ENCODE measurements at places on chromosomes 16 and 17. TPM values are rescaled to one million over a fixed set of nuclear protein-coding genes. Genes with fewer than 3 reads are reported as not detected.

MYO15B gene
- 68.5 TPM for polyA plus RNA-seq

- no peak for DNase-seq
- H3K4me1 ChIP-seq, result peaks cover 12% of the 10 kb centered on the region
- peaks cover 66% of the 10 kb centered on the region for H3K36me3 ChIP-seq
- peak overlapping the region; percentile 71 for H3K27ac ChIP-seq
Measured at GRCh38 chr16:50329446-50330189, 39.2 kb downstream of the BRD7 start.

CES5A gene
- polyA plus RNA-seq, result not detected

PIK3R5 gene
- polyA plus RNA-seq, result 0.90 TPM

- H3K27me3 ChIP-seq, result no peaks in the 10 kb centered on the region
- H3K4me3 ChIP-seq, result no peak overlapping the region
- H3K36me3 ChIP-seq, result no peaks in the 10 kb centered on the region
- no peaks in the 10 kb centered on the region for H3K4me1 ChIP-seq
Measured at GRCh38 chr17:10177131-10177912, 21.1 kb downstream of the GAS7 start.

SPATA22 gene
- 1.1 TPM for polyA plus RNA-seq

- peaks cover 58% of the 10 kb centered on the region for H3K36me3 ChIP-seq
- no peaks in the 10 kb centered on the region for H3K4me1 ChIP-seq
- DNase-seq, result no peak
- H3K27me3 ChIP-seq, result no peaks in the 10 kb centered on the region
- no peak overlapping the region for H3K4me3 ChIP-seq
Measured at GRCh38 chr16:56475201-56475600, 23.8 kb downstream of the OGFOD1 start.

- no peaks in the 10 kb centered on the region for H3K27me3 ChIP-seq
- DNase-seq, result no peak
- H3K4me1 ChIP-seq, result peaks cover 29% of the 10 kb centered on the region
- H3K27ac ChIP-seq, result peak overlapping the region; percentile 93
- peaks cover 8% of the 10 kb centered on the region for H3K36me3 ChIP-seq
Measured at GRCh38 chr17:48551596-48552465, 6.9 kb upstream of the HOXB2 start.

DNA sequence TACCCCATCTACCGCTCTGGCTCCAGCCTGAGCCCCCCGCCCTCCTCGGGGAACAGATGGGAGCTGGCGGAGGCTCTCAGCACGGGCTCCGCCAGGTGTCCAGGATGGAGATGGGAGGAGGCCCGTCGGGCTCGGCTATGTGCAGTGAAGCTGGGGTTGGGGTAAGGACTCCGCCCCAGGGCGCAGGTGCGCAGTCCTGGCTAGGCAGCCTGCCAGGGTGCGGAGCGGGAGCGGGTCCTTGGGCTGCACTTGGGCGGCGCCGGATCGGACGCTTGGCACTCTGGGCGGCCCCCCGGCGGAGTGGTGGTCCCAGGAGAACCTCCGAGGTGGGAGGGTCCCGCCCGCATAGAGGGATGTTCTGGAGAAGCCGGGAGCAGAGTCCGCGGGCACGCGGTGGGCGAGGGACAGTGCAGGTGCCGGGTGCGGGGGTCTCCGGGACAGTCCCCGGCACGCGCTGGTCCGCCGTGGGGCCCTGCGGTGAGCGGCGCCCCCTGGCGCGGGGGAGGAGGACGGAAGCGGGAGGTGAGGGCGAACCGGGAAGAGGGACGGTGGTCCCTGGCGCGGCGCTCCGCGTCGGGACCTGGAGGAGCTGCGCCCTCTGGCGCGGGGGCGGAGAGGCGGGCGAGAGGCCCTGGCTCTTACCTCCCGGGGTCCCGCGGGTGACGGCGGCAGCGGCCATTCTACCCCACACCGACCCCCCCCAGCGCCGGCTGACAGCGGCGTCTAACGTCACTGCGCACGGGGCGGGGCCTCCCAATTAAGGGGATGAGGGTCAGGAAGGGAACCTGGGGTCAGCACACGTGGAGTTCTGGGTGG, at the start of gene CAMTA2:
Gene CAMTA2, minus strand, starts transcription at position 725 of the 816 bp plus-strand sequence. CDS start 1,453 bp downstream, outside the sequence.
- peak within 1 kb of the TSS; percentile 97 for H3K27ac ChIP-seq
- H3K27me3 ChIP-seq, result no peaks in the 10 kb centered on the region
- peak; percentile 94 for DNase-seq
- H3K4me3 ChIP-seq, result peak within 1 kb of the TSS; percentile 82

- H3K4me3 ChIP-seq, result no peak overlapping the region
- H3K27ac ChIP-seq, result no peak overlapping the region
- peaks cover 37% of the 10 kb centered on the region for H3K27me3 ChIP-seq
Measured at GRCh38 chr17:35799942-35800341, 4.5 kb upstream of the MMP28 start.

DNA sequence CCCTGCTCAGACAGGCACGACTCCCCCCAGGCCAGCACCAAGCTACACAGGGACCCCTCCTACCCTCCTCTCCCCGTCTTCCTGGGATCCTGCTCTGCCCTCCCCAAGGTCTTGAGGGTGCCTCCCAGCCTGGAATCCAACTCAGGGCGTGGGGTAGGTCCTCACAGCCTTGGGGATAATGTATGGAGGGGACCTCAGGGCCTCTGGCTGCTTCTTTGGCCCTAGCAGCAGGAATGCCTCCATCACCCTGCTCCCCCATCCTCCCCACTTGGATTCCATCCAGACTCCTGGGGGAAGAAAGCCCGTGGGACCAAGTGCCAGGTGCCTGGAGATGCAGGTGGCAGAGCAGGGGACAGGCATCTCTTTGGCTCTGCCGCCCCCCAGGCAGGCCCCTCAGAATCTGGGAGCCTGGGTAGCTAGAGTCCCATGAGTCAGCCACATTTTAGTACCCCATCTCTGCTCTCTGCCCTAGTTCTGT, 10.7 kb upstream of the STAC2 start:
- H3K27me3 ChIP-seq, result no peaks in the 10 kb centered on the region
- H3K4me1 ChIP-seq, result peaks cover 22% of the 10 kb centered on the region
- no peak overlapping the region for H3K27ac ChIP-seq
- no peak for DNase-seq
- no peaks in the 10 kb centered on the region for H3K36me3 ChIP-seq
- H3K4me3 ChIP-seq, result no peak overlapping the region

CD300A gene
- polyA plus RNA-seq, result 1.8 TPM

HSD17B2 gene
- polyA plus RNA-seq, result 11.3 TPM

GOSR2 gene
- 15.3 TPM for polyA plus RNA-seq

TEKT1 gene
- not detected for polyA plus RNA-seq

GRCh38 chr16:85879975-85880831, 18.8 kb upstream of the IRF8 start:
- H3K4me3 ChIP-seq, result no peak overlapping the region
- no peak for DNase-seq
- H3K27me3 ChIP-seq, result peaks cover 7% of the 10 kb centered on the region
- no peak overlapping the region for H3K27ac ChIP-seq
- no peaks in the 10 kb centered on the region for H3K36me3 ChIP-seq
- H3K4me1 ChIP-seq, result no peaks in the 10 kb centered on the region

DNA sequence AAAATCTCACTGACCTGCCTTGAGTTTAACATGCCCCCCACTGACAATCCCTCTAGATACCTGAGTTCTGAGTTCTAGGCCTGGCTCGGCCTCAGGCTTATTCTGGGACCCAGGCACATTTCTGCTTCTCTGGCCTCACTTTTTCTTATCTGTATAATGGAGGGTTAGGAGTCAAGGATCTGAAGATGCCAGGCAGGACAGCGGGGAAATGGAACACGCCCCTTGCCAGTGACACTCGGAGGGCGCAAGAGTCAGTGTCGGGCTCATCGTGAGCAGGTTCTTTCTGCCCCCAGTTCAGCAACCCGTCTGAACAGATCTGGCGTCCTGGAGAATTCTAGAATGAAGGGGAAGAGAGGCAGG, 567 bp upstream of the MT3 start:
- peak overlapping the region; percentile 40 for H3K4me3 ChIP-seq
- peaks cover 60% of the 10 kb centered on the region for H3K27me3 ChIP-seq
- H3K27ac ChIP-seq, result no peak overlapping the region
- H3K36me3 ChIP-seq, result no peaks in the 10 kb centered on the region
- DNase-seq, result no peak

DNA sequence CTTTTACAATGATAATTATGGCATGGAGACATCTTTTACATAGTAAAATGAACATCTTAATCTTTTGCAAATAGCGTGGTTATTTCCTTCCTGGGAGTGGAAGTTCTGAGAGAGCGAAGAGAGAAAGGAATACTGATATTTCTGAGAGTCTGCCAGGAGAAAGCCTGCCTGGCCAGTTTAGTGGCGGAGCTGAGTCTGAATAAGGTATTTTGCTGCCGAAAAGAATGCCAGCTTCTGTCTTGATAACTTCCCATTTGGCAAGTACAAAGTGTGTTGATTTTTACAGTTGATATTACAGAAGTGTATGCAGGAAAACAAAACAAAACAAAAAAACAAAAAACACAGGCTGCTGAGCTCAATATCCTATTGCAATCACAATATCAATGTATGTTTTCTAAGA, 55.9 kb downstream of the KCNJ2 start:
- H3K27ac ChIP-seq, result no peak overlapping the region
- peak; percentile 51 for DNase-seq
- no peaks in the 10 kb centered on the region for H3K36me3 ChIP-seq
- H3K4me3 ChIP-seq, result no peak overlapping the region

DNA sequence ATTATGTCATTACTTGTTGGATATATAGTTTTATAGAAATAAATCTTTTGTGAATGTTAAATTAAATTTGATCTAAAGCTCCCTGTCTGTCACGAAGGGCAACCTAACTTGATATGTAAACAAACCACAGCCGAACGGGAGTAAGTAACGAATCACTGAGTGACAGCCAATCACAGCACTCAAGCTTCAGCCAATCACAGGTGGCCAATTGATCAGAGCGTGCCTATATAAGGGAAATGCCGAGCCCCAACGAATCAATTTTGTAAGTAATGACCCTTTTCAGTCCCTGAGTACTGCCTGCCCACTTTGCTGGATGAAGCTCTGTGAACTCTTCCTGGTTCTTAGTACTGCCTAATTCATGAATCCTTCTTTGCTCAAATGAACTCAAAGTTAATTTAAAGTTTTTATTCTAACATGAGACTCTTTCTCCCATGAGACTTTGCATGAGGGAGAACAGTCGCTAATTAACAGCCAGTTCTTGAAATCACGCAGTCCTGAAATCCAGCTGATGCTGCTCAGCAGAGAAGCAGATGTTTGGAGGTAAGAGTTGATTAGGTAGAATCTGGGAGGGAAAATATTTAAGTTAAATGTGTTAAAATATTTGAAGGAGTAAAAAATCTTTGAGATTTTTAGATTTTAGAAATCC, 302.2 kb downstream of the CNTNAP4 start:
- DNase-seq, result no peak
- H3K4me1 ChIP-seq, result no peaks in the 10 kb centered on the region
- H3K27me3 ChIP-seq, result no peaks in the 10 kb centered on the region
- H3K36me3 ChIP-seq, result no peaks in the 10 kb centered on the region

GRCh38 chr17:51921500-51921899, 237.0 kb downstream of the CA10 start:
- no peaks in the 10 kb centered on the region for H3K4me1 ChIP-seq
- H3K4me3 ChIP-seq, result no peak overlapping the region
- H3K27ac ChIP-seq, result no peak overlapping the region
- no peak for DNase-seq
- H3K27me3 ChIP-seq, result no peaks in the 10 kb centered on the region

DNA sequence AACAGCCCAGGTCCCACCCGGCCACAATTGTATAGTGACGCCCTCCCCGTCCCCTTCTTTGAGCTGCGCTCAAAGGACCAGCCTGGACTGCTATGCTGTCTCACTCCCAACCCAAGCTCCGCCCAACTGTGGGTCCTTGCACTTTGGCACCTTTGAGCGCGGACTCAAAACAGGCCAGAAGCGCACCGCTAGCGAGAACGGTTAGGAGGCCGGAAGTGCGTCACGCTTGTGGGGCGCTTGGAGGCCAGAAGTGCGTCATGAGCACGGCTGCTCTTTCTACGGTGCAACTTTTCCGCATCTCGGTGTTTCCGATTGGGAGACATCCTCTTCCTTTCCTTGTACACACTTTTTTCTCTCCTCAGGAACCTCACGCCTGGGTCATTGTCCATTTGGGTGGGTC, at the start of gene ZNF19:
Gene ZNF19, minus strand, starts transcription at position 203 of the 400 bp plus-strand sequence. CDS start 7,210 bp downstream, outside the sequence.
- no peak for DNase-seq
- H3K4me3 ChIP-seq, result no peak within 1 kb of the TSS
- no peaks in the 10 kb centered on the region for H3K27me3 ChIP-seq
- H3K4me1 ChIP-seq, result no peaks in the 10 kb centered on the region
- H3K27ac ChIP-seq, result no peak within 1 kb of the TSS

DNA sequence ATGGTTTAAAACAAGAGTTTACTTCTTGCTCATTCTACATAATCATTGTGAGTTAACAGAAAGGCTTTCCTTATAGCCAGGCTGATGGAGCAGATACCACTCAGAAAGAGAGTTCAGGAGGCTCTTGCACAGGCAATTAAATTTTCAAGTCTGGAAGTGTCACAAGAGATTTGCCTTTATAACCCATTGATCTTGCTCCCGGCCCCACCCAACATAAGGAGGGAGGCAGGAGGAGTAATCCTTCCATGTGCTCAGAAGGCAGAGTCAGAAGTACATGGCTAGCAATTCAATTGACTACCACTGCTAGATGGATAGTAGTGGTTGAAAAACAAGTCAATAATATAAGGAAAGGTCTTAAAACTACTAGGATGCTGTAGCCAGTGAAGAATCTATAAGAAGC, 346.3 kb upstream of the CDH11 start:
- H3K4me1 ChIP-seq, result no peaks in the 10 kb centered on the region
- H3K27me3 ChIP-seq, result no peaks in the 10 kb centered on the region
- no peak overlapping the region for H3K27ac ChIP-seq

DNA sequence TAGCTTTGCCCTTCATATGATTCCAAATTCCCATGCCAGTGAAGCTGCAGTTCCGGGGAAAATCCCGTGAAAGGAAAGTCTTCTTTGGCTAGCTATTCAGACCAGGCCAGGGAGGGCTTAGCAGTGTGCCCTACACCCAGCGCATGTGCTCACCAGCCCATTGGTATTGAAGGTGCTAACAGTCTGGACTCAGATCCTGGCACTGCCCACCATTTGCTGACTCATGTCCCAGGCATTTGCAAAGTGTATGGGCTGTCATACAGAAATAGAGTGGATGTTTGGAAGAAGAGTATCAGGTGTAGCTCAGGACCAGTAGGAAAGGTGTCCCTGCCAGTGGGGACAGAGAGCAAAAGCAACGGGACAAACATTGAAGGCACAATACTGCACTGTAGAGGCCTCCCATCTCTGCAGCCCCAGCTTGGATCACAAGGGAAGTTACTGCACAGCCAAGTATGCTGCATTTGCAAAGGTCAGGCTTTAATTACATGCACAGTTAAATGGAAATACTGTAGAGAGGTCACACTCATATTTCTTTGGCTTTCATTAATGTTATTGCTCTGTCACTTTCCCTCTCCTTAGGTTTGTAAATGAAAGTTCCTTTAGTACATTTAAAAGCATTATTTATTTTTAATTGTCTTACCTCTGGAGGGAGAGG, 220.0 kb downstream of the IRX3 start:
- H3K27me3 ChIP-seq, result no peaks in the 10 kb centered on the region
- H3K4me3 ChIP-seq, result no peak overlapping the region
- no peaks in the 10 kb centered on the region for H3K4me1 ChIP-seq
- DNase-seq, result no peak
- no peaks in the 10 kb centered on the region for H3K36me3 ChIP-seq

GRCh38 chr17:82931699-82932517, 92.1 kb upstream of the ZNF750 start:
- H3K4me1 ChIP-seq, result no peaks in the 10 kb centered on the region
- peaks cover 100% of the 10 kb centered on the region for H3K36me3 ChIP-seq
- peak; percentile 24 for DNase-seq
- no peaks in the 10 kb centered on the region for H3K27me3 ChIP-seq
- no peak overlapping the region for H3K4me3 ChIP-seq
